B cell (primary cell): ENCODE measurements at places on chromosomes 16 and 17.

DNA sequence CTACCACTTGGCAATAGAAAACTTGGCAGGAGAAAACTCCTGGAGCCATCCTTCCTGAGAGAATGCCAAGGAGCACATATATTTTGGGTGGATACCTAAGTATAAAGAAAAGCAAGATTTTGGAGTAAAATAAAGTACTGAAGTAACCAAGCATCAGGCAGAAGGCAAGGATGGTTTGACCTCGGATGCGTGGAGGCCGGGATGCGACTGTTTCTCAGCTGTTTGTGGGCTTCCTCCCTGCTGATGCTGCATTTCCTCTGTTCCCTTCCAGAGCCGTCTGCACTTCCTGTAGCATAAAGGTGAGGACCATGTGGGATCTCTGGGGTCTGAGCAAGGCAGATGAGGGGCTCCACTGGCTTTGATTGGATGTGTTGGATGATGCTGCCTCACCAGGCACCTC lies 5.5 kb upstream of the TCF25 start:
- no peak for DNase-seq

DNA sequence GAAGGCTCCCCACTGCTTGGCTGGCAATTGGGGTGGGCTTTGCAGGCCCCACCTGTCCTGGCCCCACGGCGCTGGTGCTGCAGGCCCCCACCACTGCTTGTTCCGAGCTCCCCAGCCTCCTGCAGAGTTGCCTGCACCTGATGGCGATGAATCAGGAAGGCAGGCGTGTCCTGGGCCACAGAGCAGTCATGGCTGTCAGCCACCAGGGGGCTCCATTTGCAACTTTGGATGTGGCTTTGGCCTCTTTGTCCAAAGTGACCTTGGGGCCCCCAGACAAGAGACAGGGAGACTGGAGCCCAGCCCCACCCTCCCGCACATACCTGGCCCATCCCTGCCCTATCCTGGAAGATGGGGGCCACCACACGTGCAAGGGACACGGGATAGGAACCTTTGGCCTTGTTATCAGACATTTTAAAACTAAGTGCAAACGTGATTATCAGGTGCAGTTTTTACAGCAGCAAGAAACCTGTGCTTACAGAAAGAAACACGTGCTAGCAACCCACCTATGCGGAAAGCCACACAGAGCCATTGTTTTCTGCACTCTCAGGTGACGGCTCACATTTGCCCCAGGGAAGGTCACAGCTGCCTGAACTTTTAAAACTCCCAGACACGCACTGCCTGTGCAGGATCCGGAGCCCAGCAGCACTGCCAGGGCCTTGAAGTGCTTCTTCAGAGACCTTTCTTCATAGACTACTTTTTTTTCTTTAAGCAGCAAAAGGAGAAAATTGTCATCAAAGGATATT lies at the start of gene DNASE1:
TSS of gene DNASE1 (plus strand) at position 443 of the 743 bp plus-strand sequence. CDS start 683 bp downstream, outside the sequence.
- peak; percentile 69 for DNase-seq

- DNase-seq = no peak
Observed at GRCh38 chr17:18261146-18261515, 669 bp downstream of the MIEF2 start.

GRCh38 chr16:986925-987582 lies 5.5 kb downstream of the SOX8 start:
- DNase-seq = no peak

GRCh38 chr17:77140878-77141767 lies at the start of gene SEC14L1:
SEC14L1 (plus strand) TSS chr17:77140969; CDS start chr17:77143597, 2,628 bp downstream.
- DNase-seq = peak; percentile 63

DNA sequence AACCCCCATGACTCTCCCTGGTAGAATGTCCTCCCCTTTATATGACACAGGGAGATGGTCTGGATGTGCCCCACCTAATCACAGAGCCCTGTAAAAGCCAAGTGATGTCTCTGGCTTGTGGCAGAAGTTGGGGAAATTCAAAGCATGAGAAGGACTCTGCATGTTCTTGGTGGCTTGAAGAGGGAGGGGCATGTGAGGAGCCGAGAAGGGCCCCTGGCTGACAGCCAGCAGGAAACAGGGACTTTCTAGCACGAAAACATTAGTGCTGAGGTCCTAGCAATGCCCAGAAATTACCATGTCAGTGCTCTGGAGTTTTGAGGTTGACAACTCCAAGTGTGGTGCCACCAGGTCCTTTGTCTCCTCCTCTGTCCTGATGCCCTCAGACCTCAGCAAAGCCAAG lies 75.9 kb downstream of the USP22 start:
- DNase-seq = peak; percentile 60

- peak; percentile 82 for DNase-seq
Observed at GRCh38 chr16:29653471-29653870, 9.6 kb upstream of the SPN start.

GRCh38 chr16:3842994-3843393 lies 37.5 kb downstream of the CREBBP start:
- no peak for DNase-seq

- no peak for DNase-seq
Observed at GRCh38 chr17:44359006-44359405, 4.6 kb downstream of the FAM171A2 start.

DNA sequence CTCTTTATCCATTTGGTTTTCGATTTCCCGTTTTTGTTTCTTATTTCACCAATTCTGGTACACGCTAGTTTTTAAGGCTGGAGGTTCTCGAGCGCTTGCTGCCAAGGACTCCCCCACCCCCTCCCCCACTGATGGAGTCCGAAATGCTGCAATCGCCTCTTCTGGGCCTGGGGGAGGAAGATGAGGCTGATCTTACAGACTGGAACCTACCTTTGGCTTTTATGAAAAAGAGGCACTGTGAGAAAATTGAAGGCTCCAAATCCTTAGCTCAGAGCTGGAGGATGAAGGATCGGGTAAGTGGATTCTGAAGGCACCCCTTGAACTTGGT lies 825 bp downstream of the RPTOR start:
- DNase-seq = no peak

GRCh38 chr16:19375561-19376158 lies 42.0 kb upstream of the TMC5 start:
- peak; percentile 77 for DNase-seq

- no peak for DNase-seq
Observed at GRCh38 chr17:79793924-79794304, 3.0 kb downstream of the CBX8 start.

DNA sequence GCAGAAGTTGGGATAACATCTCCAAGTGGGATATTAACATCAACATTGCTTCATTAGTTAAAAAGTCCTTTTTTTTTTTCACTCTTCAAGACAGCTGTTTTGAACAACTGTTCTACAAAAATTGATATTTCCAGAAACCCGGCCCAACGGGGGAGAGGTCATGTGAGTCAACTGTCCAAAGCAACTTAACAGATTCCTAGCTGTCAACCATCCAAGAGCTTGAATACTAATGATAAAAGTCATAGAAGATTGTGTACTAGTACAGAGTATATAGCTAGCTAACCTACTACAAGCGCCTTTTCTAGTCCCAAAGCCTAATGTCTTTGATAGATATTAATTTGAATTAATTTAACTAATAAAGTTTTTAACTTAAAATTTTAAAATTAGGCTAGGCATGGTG lies 172.0 kb downstream of the CYB561 start:
- no peak for DNase-seq

- DNase-seq = no peak
Observed at GRCh38 chr17:69723316-69723715, 308.8 kb downstream of the MAP2K6 start.

DNA sequence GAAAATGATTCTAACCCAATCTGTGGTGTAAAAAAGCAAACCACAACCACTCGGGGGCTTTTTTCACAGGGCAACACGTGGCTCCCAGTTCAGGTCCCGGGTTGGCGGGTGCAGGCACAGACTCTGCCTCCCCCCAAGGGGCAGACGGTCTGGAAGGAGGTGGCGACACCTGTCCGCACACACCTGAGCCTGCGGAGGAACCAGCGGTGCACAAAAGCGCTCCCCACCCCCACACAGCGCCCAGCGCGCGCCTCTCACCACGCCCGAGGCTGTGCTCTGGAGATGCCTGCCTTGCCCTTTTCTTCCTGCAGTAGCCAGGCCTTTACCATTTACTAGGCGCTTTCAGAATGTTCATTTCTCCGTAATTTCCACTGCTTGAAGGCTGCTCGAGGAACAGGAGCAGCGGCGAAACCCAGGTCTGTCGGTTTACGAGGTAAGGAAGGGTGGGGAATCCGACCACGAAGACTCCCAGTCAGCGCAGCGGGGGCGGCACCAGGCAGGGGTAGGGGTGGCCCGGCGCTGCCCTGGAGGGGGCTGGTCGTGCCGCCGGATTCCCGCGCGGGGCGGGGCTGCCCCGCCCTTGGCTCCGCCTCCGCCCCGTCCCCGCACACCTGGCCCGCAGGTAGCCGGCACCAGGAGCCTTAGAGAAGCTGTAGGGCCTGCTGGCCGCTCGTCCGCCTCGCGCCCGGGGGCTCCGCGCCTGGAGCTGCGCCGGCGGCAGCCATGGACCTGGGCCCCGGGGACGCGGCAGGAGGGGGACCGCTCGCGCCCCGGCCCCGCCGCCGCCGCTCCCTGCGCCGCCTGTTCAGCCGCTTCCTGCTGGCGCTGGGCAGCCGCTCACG lies at the start of gene USP43:
TSS of gene USP43 (plus strand) at position 608 of the 842 bp plus-strand sequence. CDS start at position 724, 116 bp downstream.
- peak; percentile 31 for DNase-seq

DNA sequence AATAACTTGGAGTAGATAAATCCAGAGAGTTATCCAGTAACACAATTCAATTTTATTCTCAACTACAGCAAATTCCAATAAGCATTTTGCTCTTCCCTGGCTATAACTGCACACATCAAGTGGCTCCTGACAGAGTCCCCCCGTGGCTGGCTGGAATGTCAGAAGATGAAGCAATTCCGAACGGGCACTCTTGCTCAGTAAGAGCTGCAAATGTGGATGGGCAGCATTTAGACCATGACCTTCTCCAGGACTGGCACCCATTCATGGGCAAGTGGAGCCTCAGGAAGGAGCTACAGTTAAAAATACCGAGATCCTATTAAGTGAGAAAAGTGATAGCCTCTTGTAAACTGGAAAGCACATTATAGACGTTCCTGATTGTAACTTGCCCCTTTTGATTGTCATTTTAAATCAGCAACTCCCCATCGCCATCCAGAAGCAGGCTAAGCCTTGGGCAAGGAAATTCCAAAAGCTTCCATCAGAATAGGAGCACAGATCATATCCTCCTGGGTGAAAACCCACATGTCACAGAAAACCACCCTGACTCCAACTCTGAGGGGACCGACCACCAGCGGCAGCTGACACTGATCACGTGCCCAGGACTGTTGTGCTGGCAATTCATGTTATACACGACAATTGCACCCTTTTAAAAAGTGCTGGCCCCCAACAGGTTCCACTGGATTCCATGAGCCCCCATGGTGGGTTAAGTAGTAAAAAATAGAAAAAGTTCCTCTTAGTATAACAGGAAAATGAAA lies 7.1 kb downstream of the UBE2O start:
- no peak for DNase-seq

DNA sequence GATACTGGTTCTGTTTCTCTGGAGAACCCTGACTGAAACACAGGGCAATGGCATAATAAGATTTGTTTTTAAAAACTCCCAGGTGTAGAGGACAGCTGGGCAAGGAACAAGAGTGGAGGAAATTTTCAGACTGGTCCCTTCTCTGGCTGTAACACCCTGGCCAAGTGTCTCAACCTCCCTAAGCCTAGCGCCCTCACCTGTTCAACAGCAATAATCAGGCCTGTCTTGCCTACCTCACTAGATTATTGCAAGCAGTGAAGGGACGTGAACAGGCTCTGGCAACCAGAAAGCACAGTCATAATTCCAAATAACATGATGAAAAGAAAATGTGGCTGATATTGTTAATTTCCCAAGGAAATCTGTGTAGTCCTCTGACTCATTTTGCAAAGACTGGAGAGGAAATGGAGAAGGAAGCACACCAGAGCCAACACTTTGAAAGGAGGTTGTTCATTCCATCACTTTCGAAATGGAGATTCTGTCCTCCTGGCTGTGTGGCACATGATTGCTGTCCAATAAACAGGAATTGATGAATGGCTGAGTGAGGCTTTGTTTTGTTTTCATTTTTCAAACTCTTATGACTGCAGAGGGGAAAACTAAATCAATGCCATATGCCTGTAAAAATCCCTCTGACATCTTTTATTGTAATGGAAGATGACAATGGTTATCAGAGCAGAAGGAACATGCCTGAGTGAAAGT lies 87.5 kb upstream of the HLF start:
- no peak for DNase-seq

GRCh38 chr16:75593825-75594820 lies 27.9 kb downstream of the GABARAPL2 start:
- DNase-seq = no peak

DNA sequence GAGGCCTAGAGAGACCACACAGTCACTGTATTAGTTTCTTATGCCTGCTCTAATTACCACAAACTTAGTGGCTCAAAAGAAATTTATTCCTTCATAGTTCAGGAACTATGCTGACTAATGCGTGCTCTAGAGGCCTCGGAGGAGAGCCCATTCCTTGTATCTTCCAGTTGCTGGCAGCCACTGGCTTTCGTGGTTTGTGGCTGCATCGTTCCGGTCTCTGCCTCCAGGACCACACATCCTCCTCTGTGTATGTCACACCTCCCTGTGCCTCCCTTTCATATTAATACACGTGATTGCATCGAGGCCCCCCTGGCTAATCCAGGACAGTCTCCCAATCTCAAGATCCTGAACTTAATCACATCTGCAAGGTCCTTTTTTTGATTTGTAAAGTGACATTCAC lies 16.9 kb upstream of the MYLK3 start:
- no peak for DNase-seq

GRCh38 chr17:79695797-79696609 lies 34.7 kb upstream of the ENPP7 start:
- no peak for DNase-seq

DNA sequence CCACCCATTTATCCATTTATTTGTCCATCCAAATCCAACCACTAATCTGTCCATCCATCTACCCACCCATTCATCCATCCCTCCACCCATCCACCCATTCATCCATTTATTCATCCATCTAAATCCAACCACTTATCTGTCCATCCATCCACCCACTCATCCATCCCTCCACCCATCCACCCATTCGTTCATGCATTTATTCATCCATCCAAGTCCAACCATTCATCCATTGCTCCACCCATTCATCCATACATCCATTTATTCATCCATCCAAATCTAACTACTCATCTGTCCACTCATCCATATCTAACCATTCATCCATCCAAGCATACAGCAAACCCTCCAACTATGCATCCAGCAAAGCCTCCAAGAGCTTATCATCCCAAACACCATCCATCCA lies 267.3 kb downstream of the XYLT1 start:
- DNase-seq = no peak

DNA sequence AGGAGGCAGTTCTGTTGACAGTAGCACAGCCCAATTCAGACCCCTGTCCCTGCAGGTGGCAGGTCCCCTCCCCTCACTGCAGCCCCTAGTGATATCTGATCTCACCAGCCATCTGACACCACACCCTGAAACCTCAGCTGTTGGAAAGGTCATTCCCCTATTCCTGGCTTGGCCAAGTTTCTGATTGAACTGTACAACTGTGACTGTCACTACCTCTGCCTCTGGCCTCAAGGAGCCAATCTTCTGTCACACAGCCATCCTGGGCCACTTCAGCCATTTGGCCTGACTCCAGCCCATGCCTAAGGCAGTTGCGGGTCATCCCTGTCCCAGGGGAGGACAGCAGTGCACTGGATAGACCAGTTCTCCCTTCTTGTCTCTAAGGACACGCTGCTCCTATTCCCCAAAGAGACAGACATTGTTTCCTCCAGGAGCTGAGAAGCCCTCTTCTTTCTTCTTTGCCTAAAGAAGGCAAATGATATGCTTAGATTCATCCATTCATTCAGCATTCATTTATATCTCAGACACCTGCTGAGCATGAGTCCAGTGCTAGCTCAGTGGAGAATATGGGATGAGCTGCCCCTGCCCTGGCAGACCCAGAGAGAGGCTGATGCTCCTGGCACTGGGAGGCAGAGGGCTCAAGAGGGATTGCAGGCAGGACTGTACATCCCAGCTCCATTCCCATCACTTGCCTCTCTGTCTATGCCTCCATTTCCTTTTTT lies 4.6 kb upstream of the ALDOA start:
- DNase-seq = no peak

GRCh38 chr16:72120026-72120425 lies 26.4 kb downstream of the DHX38 start:
- no peak for DNase-seq
